MM.1S (cell line): ENCODE measurements at places on chromosomes 1 and 21.

DNA sequence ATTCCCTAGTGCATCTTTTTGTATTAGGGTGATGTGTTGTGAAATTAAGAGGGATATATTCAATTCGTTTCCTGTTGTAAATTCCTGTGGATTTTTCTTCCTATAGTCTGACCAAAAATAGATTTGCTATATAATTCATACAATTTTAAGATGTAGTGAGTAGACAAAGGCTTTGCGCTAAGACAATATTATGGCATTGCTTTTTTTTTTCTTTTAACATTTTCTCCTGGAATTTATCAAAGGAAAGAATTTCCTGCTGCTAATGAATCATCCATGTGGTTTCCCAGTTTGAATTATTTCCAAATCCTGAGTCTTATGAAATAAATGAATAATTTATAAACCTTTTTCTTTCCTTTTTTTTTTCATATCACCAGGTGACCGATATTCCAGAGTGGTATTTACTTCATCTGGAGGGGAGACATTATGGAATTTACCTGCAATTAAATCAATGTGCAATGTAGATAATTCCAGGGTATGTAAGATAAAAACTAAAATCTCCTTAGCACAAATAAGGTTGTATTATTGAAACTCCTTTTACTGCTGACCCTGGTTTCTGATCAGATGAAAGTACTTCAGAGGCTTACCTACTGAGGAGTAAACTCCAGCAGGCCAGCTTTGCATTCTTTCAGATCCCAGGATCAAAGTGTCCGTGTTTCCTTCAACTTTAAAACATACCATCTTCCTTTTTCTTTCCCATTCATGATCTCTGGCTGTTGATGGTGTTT lies 148.4 kb downstream of the TLR5 start:
- no peak for DNase-seq

DNA sequence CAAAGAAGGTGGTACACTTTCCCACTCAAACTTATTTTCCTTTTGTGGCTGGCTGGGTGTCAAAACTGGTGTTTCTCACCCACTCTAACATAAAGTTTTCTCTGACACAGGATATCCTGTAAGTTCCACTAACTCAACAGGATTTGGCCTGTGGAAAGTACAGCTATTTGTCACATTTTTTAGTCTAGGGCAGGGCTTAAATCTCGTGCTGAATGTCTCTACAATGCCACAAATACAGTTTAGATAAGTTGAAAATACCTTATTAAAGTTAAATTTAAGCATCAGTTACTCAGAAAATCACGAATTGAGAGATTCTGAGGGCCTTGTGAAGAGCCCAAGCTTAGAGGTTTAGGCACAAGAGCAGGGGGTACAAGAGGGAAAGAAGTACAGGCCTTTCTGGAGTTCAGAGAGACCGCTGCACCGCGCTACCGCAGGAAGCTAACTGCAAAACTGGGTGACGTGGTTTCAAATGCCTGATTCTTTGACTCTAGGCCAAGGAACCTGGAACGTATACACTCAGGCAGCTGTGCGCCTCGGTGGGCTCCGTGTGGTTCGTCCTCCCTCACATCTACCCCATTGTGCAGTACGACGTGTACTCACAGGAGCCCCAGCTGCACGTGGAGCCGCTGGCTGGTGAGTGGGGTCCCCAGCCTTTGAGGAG lies 23.4 kb upstream of the PWP2 start:
- DNase-seq = no peak

DNA sequence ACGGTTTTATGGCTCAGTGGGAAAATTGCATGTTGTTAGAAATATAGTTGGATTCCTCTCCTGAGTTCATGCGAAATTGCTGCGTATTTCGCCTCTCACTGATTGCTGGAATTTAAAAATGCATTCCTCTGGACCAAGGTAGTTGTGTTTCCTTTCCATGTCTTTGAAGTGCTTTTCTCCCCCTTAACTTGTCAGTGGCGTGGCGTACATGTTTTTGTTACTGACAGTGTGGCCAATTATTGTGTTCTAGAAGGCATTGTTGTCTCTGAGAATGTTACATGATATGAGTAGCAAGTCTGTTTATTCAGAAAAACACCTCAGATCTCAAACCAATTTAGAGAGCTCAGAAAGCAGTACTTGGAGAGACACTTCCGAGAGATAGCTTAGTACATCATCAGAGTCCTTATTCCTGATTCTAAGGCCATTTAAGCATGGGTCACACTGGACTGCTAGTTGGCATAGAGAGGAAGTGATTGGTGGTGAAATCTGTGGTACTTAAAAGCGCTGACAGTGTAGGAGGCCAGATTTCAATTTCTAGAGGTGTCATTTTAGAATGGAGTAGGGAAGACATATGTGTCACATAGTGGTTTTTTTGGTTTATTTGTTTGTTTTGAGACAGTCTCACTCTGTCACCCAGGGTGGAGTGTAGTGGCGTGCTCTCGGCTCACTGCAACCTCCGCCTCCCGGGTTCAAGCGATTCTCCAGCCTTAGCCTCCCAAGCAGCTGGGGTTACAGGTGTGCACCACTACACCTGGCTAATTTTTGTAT lies 184.4 kb downstream of the RYR2 start:
- DNase-seq = no peak

GRCh38 chr1:245277276-245277675 lies 122.5 kb downstream of the KIF26B start:
- no peak for DNase-seq

GRCh38 chr1:81410351-81410750 lies 390.4 kb upstream of the ADGRL2 start:
- no peak for DNase-seq

GRCh38 chr21:46308431-46308830 lies 15.2 kb downstream of the C21orf58 start:
- DNase-seq = no peak

GRCh38 chr1:217564833-217565232 lies 66.1 kb downstream of the GPATCH2 start:
- DNase-seq = no peak

GRCh38 chr1:117070124-117070523 lies 10.0 kb downstream of the TTF2 start:
- no peak for DNase-seq

DNA sequence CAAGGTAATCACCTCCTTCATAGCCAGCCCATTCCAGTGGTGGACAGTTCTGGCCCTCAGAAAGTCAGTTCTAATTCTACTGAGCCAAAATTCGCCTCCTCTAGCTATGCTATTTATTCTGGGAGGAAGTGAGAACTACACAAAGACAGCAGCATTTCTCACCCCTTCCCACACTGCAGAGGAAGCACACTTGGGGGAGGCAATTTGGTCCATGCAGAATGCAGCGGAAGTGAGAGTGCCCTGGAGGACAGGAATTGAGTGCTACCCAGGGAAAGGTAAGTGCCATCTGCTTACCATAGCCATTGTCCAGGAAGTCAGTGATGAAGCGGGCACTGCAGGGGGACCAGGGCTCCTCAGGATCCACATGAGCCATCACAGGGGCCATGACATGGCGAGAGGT lies 3.7 kb downstream of the ADAMTS4 start:
- no peak for DNase-seq

GRCh38 chr1:58783090-58783992 lies 506 bp downstream of the JUN start:
- peak; percentile 70 for DNase-seq

- no peak for DNase-seq
Observed at GRCh38 chr1:3944578-3945125, 44.6 kb upstream of the C1orf174 start.

DNA sequence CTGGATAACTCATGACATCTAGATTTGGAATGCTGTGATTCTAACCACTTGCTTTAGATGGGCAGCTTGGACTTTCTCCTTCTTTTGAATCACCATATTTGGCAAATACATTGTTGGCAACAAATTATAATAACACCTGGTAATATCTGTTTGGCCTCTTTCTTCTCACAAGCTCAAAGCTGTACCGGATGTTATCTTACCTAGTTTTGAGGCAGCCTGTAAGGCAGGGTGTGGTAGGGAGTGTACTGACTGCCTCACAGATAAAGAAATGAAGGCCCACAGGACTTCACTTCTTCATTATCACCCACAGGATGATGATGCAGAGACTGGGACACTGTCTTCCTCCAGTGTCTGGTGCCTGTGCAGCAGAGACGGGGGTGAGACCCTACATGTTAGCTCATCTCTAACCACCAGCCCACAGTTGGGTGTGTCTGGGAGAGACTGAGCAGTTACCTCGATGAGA lies 28.5 kb downstream of the TUFT1 start:
- no peak for DNase-seq

- no peak for DNase-seq
Observed at GRCh38 chr1:167487614-167488013, 30.7 kb downstream of the CD247 start.

DNA sequence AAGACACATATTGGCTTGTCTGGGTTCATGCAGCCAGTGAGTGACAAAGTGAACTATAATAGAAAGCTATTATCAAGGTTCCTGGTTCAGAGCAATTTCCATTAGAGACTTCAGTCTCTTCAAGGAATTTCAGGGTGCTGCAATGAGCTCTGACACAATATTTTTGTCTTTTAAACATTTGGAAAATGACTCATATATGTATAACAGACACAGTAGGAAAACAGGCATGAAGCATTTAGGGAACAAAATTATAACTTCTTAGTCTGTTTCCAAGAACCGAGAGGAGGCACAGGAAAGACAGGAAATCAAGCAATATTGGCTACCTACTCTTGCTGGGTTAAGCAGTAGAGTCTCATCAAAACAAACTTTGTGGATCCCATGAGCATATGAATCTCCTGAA lies 170.4 kb downstream of the PTPRC start:
- no peak for DNase-seq

DNA sequence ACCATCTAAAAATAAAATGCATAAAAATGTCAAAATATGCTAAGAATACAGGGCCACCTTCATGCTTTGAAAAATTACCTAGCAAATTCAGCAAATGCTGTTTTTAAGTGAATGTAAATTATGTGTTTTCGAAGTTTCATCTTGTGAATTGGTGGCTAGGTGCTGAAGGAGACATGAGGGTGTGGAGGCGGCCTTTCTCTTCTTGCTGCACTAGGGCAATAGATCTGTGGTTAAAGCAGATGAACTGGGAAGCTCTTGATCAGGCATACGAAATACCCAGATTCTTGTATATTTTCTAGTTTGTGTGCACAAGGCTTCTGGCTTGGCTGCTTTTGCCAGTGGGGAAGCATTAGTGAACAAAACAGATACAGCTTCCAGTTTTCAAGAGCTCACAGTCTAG lies 224.5 kb downstream of the ST6GALNAC3 start:
- DNase-seq = no peak

DNA sequence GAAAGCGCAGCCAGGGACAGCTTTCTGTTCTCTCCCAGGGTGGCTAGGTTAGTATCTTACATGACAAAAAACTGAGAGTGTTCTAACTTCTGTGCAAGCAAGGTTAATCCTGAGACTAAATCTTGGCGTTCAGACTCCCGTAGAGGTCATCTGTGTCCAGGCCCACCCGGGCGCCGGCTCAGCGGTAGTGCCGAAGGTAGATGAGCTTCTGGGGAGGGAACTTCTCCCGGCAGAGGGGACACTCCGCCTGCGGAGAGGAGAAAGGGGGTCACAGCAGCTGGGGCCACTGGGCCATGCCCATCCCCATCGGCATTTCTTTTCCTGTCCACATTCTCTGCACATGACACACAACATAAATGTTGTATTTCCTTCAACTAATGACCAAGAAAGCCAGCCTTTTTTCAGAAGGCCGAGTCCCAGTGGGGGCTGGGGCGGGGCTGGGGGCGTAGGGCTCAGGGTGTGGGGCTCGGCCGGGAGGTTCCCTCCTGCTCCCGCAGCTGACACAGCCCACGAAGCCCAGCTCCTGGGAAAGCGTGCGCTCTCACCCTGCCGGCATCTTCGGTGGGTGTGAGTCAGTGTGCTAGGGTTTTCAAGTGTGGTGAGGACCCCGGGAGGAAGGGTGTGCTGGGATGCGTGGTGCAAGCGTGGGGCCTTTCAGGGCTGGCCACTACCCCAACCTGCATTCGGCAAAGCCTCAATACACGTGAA lies 6.6 kb downstream of the PEX10 start:
- no peak for DNase-seq

- DNase-seq = no peak
Observed at GRCh38 chr1:47664356-47664755, 226.5 kb downstream of the FOXD2 start.

DNA sequence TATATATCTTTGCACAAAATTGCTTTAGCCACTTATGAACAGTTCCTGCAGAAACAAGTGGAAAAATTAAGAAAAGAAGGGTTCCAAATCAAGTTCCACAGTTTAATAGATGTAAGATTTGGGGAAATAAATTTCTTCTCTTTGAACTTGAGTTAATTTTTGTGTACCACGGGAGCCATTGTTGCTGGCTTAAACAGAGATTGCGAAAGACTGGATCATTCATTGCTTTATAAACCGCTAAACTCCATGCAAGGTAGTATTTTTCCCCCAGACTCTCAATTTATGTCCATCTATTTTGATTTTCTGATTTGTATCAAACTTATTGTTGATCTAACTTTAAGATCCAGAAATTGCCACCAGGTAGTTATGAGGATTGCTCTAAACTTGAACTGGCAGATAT lies 246.1 kb upstream of the ADGRL4 start:
- no peak for DNase-seq

- peak; percentile 58 for DNase-seq
Observed at GRCh38 chr1:209202830-209203532, 380.5 kb upstream of the CAMK1G start.

DNA sequence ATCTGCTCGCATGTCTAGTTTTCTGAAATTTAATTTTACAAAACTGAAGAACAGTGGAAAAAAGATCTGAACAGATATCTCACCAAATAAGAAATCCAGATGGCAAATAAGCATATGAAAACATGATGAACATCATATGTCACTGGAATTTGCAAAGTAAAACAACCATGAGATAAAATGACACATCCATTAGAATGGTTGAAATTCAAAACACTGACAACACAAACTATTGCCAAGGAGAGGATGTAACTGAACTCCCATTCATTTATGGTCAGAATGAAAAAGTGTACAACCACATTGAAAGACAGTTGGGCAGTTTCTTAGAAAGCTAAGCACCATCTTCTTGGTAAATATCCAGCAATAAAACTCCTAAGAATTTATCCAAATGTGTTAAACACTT lies 312.7 kb upstream of the NCAM2 start:
- DNase-seq = no peak

- DNase-seq = no peak
Observed at GRCh38 chr1:228314658-228315483, 91.8 kb downstream of the TRIM11 start.

DNA sequence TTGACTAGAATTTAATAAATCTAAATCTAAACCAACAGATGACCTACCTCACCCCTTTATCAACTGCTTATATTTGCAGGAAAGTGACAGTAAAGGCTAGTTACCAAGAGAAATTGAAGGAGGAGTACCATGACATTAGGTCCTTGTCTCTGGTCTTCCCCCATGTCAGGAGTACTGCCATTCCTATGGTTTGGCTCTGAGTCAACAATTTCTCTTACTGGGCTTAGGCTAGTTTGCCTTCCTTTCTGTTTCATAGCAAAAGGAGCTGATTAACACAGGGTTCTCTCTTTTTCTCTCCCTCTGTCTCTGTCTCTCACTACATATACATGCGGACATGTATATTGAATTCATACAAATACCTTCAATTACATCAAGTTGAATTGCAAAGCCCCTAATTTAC lies 579.9 kb downstream of the DPYD start:
- no peak for DNase-seq
